HT1080 (cell line): ENCODE measurements at places on chromosomes 13 and 19. TPM values are rescaled to one million over a fixed set of nuclear protein-coding genes. Genes with fewer than 3 reads are reported as not detected.
A peak's percentile ranks its signal among the peaks of the same experiment; 100 is the strongest.

GRCh38 chr13:57825066-57825465 is 193.5 kb downstream of the PCDH17 start:
- no peak for DNase-seq

GRCh38 chr19:49613374-49613773 is 22.4 kb downstream of the PRR12 start:
- peak; percentile 68 for DNase-seq

DNA sequence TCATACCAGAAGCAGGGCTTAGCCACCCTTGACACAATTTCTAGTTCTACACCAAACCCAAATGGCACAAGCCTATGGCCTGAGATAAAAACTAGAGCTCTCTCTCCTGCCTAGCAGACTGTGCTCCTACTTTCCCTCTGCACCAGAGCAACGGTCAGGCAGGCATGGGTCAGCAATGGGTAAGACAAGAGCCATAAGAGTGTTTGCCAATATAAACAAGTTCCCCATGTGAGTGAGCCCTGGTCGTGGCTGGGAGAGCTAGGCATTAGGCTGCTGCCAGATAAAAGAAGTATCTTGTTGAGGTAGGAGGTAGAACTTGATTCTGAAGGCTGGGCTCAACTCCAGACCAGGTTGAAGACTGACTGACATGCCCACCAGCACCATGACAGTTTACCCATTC is 1979.1 kb downstream of the OLFM4 start:
- no peak for DNase-seq

DNA sequence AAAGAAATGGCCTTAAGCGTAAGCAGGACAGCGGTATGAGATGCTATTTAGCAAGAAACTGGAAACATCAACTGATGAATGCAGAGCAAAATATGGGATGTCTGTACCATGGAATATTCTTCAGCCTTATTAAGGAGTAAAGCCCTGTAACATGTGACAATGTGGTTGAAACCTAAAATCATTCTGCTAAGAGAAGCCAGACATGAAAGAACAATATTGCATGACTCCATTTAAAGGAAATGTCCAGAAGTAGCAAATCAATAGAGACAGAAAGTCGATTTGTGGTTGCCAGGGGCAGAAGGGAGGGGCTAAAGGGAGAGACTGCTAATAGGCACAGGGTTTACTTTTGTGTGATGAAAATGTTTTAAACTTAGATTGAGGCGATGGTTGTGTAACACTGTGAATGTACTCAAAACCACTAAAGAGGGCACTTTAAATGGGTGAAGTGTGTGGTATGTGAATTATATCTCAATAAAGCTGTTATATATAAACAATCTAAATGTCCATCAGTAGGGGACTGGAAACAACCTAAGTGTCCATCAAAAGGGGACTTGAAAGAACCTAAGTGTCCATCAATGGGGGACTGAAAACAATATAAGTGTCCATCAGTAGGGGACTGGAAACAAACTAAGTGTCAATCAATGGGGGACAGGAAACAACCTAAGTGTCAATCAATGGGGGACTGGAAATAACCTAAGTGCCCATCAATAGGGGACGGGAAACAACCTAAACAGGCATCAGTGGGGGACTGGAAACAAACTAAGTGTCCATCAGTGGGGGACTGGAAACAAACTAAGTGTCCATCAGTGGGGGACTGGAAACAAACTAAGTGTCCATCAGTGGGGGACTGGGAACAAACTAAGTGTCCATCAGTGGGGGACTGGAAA is 45.4 kb downstream of the CCL25 start:
- DNase-seq: no peak

- no peak for DNase-seq
Measured at GRCh38 chr19:28943651-28944050, 269.3 kb downstream of the UQCRFS1 start.

DNA sequence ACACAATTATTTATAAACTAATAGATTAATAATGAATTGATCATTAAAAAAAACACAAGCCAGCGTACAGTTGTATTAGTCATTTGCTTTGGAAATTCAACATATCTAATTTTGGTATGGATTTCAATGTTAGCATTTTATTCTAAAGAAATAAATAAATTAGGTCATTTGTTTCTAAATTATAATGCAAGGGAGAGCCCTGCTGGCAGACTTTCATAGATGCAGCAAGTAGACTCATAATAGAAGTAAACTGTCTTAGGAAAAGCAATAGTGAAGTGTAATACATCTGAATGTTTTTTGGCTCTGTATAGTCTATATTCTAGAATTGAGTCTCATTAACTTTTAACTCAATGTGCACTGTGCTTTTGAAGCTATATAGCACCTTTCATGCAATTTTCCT is 982.4 kb upstream of the MIR17HG start:
- no peak for DNase-seq

GRCh38 chr19:32352241-32352630 is 6.8 kb downstream of the ZNF507 start:
- no peak for DNase-seq

DNA sequence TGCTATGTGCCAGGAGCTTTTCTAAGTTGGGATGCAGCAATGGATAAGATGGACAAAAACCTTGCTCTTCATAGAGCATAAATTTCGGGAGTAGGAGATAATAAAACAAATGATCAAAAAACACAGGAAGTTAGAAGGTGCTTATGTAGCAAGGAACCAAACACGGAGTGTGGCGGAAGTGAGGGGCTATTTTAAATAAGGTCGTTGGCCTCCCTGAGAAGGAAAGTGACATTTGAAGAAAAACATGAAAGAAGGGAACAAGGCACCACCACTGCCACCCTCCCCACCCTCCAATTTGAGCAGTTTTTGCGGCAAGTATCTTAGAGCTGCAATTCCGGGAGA is 3.2 kb upstream of the GSX1 start:
- no peak for DNase-seq

DNA sequence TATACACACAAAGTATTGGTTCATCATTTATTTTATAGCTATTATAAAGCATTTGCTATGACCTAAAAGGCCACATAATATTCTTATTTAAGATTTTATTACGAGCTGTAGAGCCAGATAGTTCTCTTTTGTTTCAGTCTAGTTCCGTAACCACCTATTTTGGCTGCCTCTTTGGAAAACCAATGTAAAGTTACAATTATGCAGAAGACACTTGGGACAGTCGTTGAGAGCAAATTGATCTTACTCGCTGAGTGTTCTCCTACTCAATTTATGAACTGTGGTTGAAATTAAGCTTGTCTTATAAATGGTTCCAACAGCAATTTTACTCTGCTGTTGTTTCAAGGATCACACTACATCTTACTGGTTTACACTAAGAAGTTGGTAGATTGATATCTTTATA is 122.3 kb downstream of the SLC7A1 start:
- DNase-seq: no peak

GRCh38 chr13:48827709-48828108 is 148.0 kb upstream of the FNDC3A start:
- no peak for DNase-seq

GRCh38 chr19:1000095-1000494 is at the start of gene GRIN3B:
Gene GRIN3B (plus strand): TSS chr19:1000419. CDS start chr19:1000438, 19 bp downstream.
- DNase-seq: peak; percentile 50

DNA sequence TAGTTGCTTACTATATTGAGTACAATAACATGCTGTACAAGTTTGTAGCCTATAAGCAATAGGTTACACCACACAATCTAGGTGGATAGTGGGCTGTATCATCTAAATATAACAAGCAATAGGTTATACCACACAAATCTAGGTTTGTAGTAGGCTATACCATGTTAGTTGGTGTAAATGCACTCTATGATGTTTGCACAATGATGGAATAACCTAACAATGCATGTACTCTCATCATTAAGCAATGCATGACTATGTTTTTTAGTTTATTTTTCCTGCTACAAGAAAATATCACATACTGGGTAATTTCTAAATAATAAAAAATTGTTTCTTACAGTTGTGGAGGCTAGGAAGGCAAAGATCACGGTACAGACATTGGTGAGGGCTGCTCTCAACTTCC is 262.5 kb downstream of the SLITRK6 start:
- DNase-seq: no peak

GRCh38 chr13:98279473-98280175 is 102.6 kb upstream of the RNF113B start:
- DNase-seq: no peak

DNA sequence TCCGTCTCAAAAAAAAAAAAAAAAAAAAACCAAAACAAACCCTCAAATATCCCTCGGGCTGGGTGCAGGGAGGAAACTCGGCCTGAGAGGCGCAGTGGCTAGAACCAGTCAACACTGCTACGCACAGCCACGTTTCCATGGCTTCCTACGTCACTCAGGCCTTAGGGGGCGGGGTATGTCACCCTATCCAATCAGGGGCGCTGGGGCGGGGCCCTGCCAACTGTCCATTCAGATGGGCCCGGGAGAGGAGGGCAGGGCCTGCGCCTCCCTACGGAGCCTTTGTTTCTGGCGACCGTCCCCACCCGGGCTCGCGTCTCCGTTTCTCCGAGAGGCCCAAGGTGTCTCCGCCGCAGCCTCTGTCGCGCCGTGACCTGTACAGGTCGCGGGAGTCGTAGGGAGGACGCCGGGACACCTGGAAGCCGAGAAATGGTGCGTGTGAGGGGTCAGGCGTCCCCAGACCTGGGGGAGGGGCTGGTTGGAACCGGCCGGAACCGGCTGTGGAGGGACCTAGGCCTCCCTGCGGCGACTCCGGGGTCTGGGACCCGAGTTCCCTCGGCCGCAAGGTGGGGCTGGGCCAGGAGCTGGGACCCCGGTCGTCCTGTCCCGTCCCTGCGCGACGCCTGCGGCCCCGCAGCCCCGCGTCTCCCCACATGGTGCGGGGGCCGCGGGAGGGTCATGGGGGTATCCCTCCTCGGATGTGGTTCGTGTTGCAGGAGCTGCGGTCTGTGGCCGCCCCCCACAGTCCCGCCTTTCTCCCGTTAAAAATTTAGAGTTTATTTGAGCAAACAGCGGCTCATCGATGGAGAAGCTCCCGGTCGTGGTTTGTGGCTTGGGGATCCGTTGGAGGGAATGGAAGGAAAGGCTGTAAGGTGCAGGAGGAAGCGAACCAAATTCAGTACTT is at the start of gene ZNF627:
Gene ZNF627 (plus strand): TSS at position 282 of the 901 bp plus-strand sequence. CDS start 145 bp downstream, at position 427.
- peak; percentile 96 for DNase-seq

DNA sequence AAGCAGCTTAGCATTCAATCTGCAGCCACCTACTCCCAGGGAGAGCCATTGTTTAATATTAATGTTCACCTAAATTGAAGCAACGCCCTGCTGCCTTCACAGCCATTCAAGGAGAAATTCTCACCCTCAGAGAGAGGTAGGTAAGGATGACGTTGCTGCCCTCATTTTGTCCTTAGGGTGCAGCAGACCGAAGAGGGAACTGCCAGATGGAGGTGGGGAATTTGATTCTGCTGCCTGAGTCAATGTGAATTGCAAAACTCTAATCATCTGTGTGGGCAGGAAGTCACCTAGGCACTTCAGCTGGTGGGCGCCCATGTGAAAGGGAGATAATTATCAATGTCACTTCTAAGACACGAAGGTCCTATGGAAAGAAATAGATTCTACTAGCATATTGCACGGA is 503.4 kb downstream of the TBC1D4 start:
- DNase-seq: no peak

DNA sequence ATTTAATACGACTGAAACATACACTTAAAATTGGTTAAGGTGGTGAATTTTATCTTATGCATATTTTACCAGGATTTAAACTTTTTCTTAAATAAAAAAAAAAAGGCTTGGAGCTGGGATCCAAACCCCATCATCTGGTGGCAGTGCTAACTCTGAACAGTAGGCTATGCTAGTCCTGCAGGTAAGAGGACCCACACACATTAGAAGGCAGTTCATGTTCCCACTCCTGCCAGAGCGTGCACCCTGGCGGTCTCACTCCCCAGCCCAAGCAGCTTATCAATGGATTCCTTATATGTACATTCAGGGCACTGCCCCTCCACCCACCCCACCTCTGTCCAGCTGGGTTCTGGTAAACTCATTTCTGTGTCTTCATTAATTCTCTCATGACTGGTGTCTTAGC is 31.3 kb upstream of the CEBPA start:
- DNase-seq: no peak

- DNase-seq: no peak
Measured at GRCh38 chr13:32682740-32683139, 96.5 kb downstream of the PDS5B start.

- DNase-seq: no peak
Measured at GRCh38 chr19:54107876-54108490, 5.3 kb downstream of the NDUFA3 start.

DNA sequence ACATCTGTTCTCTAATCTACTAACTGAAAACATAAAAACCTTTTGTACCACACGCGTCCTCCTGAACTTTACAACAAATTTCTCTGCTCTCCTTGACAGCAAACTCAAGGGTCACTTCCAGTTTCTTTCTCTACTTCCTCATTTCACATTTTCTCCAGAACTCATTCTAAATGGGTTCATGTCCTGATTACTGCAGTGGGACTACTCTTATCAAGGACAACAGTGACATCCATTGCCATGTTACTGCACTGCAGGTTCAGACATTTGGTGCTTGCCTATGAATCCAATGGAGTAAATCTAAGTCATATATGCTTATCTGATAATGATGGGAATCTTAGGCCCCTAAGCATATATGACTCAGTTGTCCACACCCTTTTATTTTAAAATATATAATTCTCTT is 35.3 kb downstream of the FPR3 start:
- no peak for DNase-seq

GRCh38 chr13:70792121-70792520 is 683.9 kb upstream of the KLHL1 start:
- DNase-seq: no peak

- no peak for DNase-seq
Measured at GRCh38 chr13:50720861-50721671, 122.4 kb downstream of the DLEU7 start.

DNA sequence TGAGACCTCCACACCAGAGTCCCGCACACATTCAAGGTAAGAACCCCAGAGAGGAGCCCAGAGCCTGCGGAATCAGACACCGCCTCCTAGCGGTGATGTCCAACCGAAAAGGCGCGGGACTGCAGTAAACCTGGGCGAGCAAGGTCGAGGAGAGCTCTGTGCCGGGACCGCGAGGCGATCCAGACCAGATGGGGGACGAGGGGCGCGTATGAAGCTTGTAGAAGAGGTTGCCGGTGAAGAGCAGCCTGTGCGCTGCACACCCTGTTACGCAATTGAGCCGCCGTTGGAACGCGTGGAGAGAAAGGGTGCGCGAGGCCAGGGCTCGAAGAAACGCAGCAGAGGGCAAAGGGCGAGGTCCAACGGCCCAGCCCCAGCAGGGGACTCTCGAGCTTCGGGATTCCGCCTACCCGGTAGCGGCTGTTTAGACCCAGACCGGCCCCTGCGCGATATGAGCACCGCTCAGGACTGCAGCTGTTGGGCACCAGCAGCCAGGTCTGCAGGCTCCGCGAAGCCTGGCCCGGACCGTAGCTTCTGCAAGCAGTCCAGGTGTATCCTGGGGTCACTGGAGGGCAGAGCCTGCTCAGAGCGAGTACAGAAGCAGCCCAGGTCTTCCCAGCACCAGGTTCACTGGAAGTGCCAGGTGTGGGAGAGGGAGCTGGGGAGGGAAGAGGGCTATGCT is 65.9 kb upstream of the ZNF599 start:
- DNase-seq: no peak

- no peak for DNase-seq
Measured at GRCh38 chr13:66468656-66469055, 761.5 kb downstream of the PCDH9 start.

The KLK11 gene
- total RNA-seq: not detected in 2 replicates

The FAM83E gene
- total RNA-seq: 1.2 TPM in 1 of 2 replicates, not detected in the other

The C13orf46 gene
- 0.03 and 0.23 TPM in 2 replicates for total RNA-seq

The ZNF442 gene
- 0.08 and 0.17 TPM in 2 replicates for total RNA-seq

The ZNF154 gene
- not detected in 2 replicates for total RNA-seq

The DAND5 gene
- total RNA-seq: 0.17 and 0.31 TPM in 2 replicates

The FCER2 gene
- total RNA-seq: not detected in 2 replicates

The EPSTI1 gene
- 0.08 and 0.20 TPM in 2 replicates for total RNA-seq

The ANGPTL8 gene
- not detected in 2 replicates for total RNA-seq

The TNFRSF19 gene
- total RNA-seq: 2.0 and 2.1 TPM in 2 replicates

The ZNF112 gene
- 4.0 TPM in 2 replicates for total RNA-seq

The ARL11 gene
- total RNA-seq: not detected in 2 replicates
